ENCODE measurements at places on chromosomes 2 and 18. TPM values are rescaled to one million over a fixed set of nuclear protein-coding genes. Genes with fewer than 3 reads are reported as not detected.

- no peak overlapping the region for H3K27ac ChIP-seq
- no peak for DNase-seq
- peaks cover 5% of the 10 kb centered on the region for H3K27me3 ChIP-seq
Observed at GRCh38 chr18:48868468-48869466, 82.0 kb downstream of the SMAD7 start.

DNA sequence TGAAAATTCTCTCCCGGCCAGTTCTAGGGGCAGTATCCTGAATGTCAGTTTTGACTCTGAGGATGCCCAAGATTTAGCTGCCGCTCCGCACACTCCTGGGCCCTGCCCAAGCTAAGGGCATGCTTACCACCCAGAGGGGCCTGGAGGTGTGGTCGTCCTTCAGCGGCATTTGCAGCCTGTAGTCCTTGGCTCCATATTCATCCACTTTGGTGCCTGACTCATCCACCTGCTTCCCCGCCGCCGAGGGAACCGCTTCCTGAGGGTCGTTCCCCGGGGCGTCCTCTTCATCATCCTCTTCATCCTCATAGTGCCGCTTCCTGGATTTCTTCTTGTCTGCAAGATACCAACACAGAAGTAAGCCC is 577 bp downstream of the ERCC3 start:
- DNase-seq, result no peak
- H3K4me1 ChIP-seq, result peaks cover 18% of the 10 kb centered on the region
- H3K27ac ChIP-seq, result peak overlapping the region; percentile 63
- H3K4me3 ChIP-seq, result peak overlapping the region; percentile 98

- no peak overlapping the region for H3K4me3 ChIP-seq
- DNase-seq, result no peak
- H3K27me3 ChIP-seq, result no peaks in the 10 kb centered on the region
- peaks cover 12% of the 10 kb centered on the region for H3K4me1 ChIP-seq
Observed at GRCh38 chr2:216245391-216245975, 126.8 kb downstream of the MARCHF4 start.

GRCh38 chr2:70607121-70607561 is 53.5 kb upstream of the TGFA start:
- H3K4me3 ChIP-seq, result no peak overlapping the region
- H3K4me1 ChIP-seq, result no peaks in the 10 kb centered on the region
- no peak for DNase-seq
- peaks cover 14% of the 10 kb centered on the region for H3K27me3 ChIP-seq
- H3K36me3 ChIP-seq, result no peaks in the 10 kb centered on the region
- no peak overlapping the region for H3K27ac ChIP-seq

GRCh38 chr2:190446750-190447516 is 38.8 kb downstream of the MFSD6 start:
- DNase-seq, result no peak
- no peaks in the 10 kb centered on the region for H3K4me1 ChIP-seq
- H3K4me3 ChIP-seq, result no peak overlapping the region
- no peaks in the 10 kb centered on the region for H3K27me3 ChIP-seq
- H3K36me3 ChIP-seq, result no peaks in the 10 kb centered on the region

DNA sequence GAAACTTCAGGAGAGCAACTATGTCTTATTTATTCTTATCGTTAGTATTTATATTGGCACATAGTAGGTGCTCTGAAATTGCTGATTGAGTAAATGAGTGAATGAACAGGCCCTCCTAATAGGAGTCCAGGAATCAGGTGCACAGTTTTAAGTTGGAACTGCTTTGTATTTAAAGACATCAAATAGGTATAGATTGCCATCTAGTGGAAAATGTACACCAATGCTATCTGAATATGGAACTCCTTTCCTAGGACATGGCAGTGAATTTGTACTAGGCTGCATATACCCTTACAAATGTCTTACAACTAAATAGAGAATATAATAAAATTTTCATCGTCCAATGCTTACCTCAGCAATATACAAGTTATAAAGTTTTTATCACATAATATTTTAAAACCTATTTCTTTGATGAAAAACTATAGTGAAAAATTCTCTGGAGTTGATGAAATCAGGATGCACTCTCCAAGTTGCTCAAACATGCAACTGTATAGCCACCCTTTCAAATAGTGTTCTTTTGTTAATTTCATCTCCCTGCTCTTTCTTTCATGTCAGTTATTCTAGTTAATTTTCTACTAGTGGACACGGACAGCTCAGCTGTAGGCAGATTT is 318.9 kb upstream of the SYT4 start:
- DNase-seq, result no peak
- H3K4me3 ChIP-seq, result no peak overlapping the region
- no peaks in the 10 kb centered on the region for H3K27me3 ChIP-seq
- no peak overlapping the region for H3K27ac ChIP-seq
- H3K36me3 ChIP-seq, result no peaks in the 10 kb centered on the region

The OSBPL6 gene
- total RNA-seq, result 8.3 TPM

GRCh38 chr2:15222856-15223255 is 338.3 kb downstream of the NBAS start:
- peaks cover 11% of the 10 kb centered on the region for H3K36me3 ChIP-seq
- H3K4me3 ChIP-seq, result no peak overlapping the region
- H3K27ac ChIP-seq, result no peak overlapping the region
- no peaks in the 10 kb centered on the region for H3K27me3 ChIP-seq
- H3K4me1 ChIP-seq, result no peaks in the 10 kb centered on the region

The MEP1B gene
- total RNA-seq, result not detected

The MAL gene
- total RNA-seq, result 0.22 TPM

- H3K27me3 ChIP-seq, result no peaks in the 10 kb centered on the region
- 0 out of 2 replicates have a peak overlapping the region, but pooled peaks have one; percentile 41 for H3K27ac ChIP-seq
- no peak for DNase-seq
- peaks cover 11% of the 10 kb centered on the region for H3K36me3 ChIP-seq
- no peaks in the 10 kb centered on the region for H3K4me1 ChIP-seq
- no peak overlapping the region for H3K4me3 ChIP-seq
Observed at GRCh38 chr2:10204326-10205161, 82.0 kb downstream of the RRM2 start.

The POMC gene
- total RNA-seq, result 4.4 TPM

GRCh38 chr2:132715386-132716351 is 45.7 kb upstream of the LYPD1 start:
- DNase-seq, result no peak
- H3K27ac ChIP-seq, result no peak overlapping the region
- H3K4me3 ChIP-seq, result no peak overlapping the region
- no peaks in the 10 kb centered on the region for H3K27me3 ChIP-seq

The IKZF2 gene
- 4.2 TPM for total RNA-seq

The CNNM3 gene
- 34.9 TPM for total RNA-seq

The KIAA2012 gene
- not detected for total RNA-seq

GRCh38 chr2:40097691-40098385 is 318.8 kb upstream of the THUMPD2 start:
- no peaks in the 10 kb centered on the region for H3K36me3 ChIP-seq
- H3K27me3 ChIP-seq, result no peaks in the 10 kb centered on the region
- no peak overlapping the region for H3K4me3 ChIP-seq
- H3K4me1 ChIP-seq, result peaks cover 34% of the 10 kb centered on the region

GRCh38 chr2:54952425-54952824 is 97.8 kb downstream of the RTN4 start:
- H3K27ac ChIP-seq, result no peak overlapping the region
- H3K27me3 ChIP-seq, result no peaks in the 10 kb centered on the region
- no peaks in the 10 kb centered on the region for H3K36me3 ChIP-seq
- no peak for DNase-seq

The RSAD2 gene
- not detected for total RNA-seq

- H3K4me3 ChIP-seq, result no peak overlapping the region
- peaks cover 3% of the 10 kb centered on the region for H3K36me3 ChIP-seq
- DNase-seq, result no peak
Observed at GRCh38 chr2:215503381-215503780, 67.5 kb upstream of the FN1 start.

The ICA1L gene
- total RNA-seq, result 3.1 TPM

The PARD3B gene
- 5.9 TPM for total RNA-seq

DNA sequence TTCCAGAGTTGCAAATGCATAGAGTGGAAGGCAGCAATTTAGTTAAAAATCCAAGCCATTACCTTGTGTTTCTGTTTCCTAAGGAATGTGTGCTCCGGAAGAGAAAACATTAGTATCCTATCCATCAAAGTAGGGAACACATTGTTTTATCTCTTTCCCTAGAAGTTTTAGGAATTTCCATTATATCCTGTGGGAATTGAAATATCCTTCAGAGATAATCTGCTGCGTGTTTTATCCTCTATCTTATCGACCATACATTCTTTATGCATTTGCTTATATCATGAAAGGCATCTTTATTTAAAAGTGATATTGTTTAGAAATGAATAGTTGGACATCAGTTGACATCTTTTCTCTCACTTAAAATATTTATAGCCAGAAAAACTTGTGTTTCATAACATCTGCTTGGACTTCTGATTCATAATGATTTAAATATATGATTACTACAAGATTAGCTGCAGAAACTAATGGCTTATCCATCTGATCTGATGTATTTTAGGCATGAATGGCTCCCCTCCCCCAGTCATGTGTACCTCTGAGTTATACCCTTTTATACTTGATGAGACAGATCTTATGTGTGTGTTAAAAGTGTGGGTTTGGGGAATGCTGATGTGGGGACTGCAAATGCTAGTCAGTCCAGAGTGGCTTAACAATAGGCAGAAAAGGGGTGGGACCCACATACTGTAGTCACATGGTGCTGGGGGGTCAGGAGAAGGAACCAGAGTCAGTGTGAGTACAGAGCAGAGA is 136.2 kb upstream of the ARHGAP28 start:
- no peaks in the 10 kb centered on the region for H3K36me3 ChIP-seq
- H3K4me3 ChIP-seq, result no peak overlapping the region

The MARCO gene
- total RNA-seq, result 0.11 TPM

The PPP1R7 gene
- 49.1 TPM for total RNA-seq

The SAP130 gene
- 41.3 TPM for total RNA-seq

DNA sequence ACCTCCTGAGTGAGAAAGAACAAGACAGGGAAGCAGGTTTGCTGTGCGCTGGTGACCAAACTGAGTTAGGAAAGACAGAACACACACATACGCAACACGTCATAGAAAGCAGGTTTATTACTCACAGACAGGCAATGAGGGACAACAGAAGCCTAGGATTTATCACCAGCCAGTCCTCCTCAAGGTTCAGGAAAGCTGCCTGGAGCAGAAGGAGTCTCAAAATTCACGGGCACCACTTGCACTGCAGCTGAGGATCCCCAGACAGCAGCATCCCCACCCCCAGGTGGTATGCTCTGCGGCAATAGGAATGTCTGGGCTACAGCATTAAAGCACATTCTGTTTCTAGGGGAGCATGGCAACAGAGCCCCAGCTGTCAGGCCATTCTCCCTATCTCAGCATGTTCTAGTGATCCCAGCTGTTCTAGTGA is 284.4 kb upstream of the RGPD4 start:
- no peaks in the 10 kb centered on the region for H3K36me3 ChIP-seq
- H3K4me3 ChIP-seq, result no peak overlapping the region
- H3K4me1 ChIP-seq, result peaks cover 8% of the 10 kb centered on the region
- H3K27me3 ChIP-seq, result no peaks in the 10 kb centered on the region
- H3K27ac ChIP-seq, result no peak overlapping the region

The SIX2 gene
- 1.5 TPM for total RNA-seq

The TUBA3E gene
- total RNA-seq, result 0.18 TPM

- H3K27ac ChIP-seq, result no peak overlapping the region
- no peaks in the 10 kb centered on the region for H3K4me1 ChIP-seq
- DNase-seq, result no peak
- H3K4me3 ChIP-seq, result no peak overlapping the region
Observed at GRCh38 chr2:19321946-19322345, 36.5 kb downstream of the OSR1 start.
